ENCODE measurements at places on chromosomes 6 and 20. TPM values are rescaled to one million over a fixed set of nuclear protein-coding genes. Genes with fewer than 3 reads are reported as not detected.

Gene CALHM6
- 1.3 TPM for polyA plus RNA-seq

Gene SALL4
- 2.8 TPM for polyA plus RNA-seq

GRCh38 chr6:158475344-158476302 lies 84.3 kb upstream of the TMEM181 start:
- peak overlapping the region; percentile 43 for H3K27ac ChIP-seq
- no peak overlapping the region for H3K4me3 ChIP-seq
- H3K36me3 ChIP-seq: no peaks in the 10 kb centered on the region
- H3K27me3 ChIP-seq: no peaks in the 10 kb centered on the region
- H3K4me1 ChIP-seq: peaks cover 10% of the 10 kb centered on the region

GRCh38 chr6:15479761-15480160 lies 183.1 kb downstream of the DTNBP1 start:
- DNase-seq: no peak
- no peaks in the 10 kb centered on the region for H3K27me3 ChIP-seq
- no peak overlapping the region for H3K27ac ChIP-seq

- H3K36me3 ChIP-seq: no peaks in the 10 kb centered on the region
- H3K4me1 ChIP-seq: no peaks in the 10 kb centered on the region
- no peak within 1 kb of the TSS for H3K27ac ChIP-seq
- DNase-seq: peak; percentile 42
- H3K27me3 ChIP-seq: peaks cover 26% of the 10 kb centered on the region
- H3K4me3 ChIP-seq: no peak within 1 kb of the TSS
These were observed at the start of gene GPR6 for GRCh38 chr6:109978174-109979032. GPR6 (plus strand) TSS chr6:109978311; CDS start chr6:109979113, 802 bp downstream.

- H3K27me3 ChIP-seq: no peaks in the 10 kb centered on the region
- no peaks in the 10 kb centered on the region for H3K4me1 ChIP-seq
- no peak overlapping the region for H3K27ac ChIP-seq
- no peaks in the 10 kb centered on the region for H3K36me3 ChIP-seq
- no peak overlapping the region for H3K4me3 ChIP-seq
These were observed 6.7 kb downstream of the OPN5 start for GRCh38 chr6:47788498-47788884.

- H3K4me3 ChIP-seq: no peak overlapping the region
- H3K36me3 ChIP-seq: no peaks in the 10 kb centered on the region
- H3K27ac ChIP-seq: no peak overlapping the region
- H3K27me3 ChIP-seq: no peaks in the 10 kb centered on the region
- no peak for DNase-seq
- H3K4me1 ChIP-seq: no peaks in the 10 kb centered on the region
These were observed 31.6 kb upstream of the PXDC1 start for GRCh38 chr6:3782876-3783832.

- H3K4me1 ChIP-seq: no peaks in the 10 kb centered on the region
- no peak overlapping the region for H3K27ac ChIP-seq
- H3K36me3 ChIP-seq: no peaks in the 10 kb centered on the region
- H3K27me3 ChIP-seq: no peaks in the 10 kb centered on the region
- DNase-seq: no peak
These were observed 88.2 kb downstream of the NOL4L start for GRCh38 chr20:32496811-32497533.

DNA sequence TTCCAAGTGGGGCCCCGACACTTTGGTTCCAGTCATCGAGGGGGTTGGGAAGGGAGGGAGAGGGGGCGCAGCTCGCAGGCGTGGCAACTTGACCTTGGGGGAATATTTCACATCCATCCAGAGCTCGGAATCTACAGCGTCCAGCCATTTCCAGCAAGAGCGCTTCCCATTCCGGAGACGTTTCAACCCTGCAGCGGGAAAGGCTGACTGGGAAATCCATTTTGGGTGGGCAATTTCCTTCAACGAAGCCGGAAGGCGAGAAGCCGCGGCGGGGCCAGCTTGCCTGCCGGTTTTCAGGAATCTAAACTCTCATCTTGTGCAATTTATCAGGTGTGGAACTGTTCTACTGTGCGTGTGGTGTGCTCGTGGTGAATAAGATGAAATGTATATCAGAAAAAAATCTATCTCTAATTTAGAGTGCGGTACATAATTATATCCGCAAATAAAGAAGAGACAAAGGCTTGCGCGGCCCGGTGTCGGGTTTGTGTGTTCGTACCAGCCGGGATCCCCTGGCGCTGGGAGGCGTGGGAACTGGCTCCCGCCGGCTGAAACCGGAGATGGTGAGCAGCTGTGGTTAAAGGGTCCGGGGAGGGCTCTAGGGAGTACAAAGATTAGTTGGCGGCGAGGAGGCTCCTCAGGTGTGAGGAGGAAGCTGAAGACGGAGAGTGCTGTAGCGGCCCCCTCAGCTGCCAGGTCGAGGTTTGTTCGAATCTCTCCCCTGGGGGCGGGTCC lies 4.8 kb downstream of the SLC32A1 start:
- no peaks in the 10 kb centered on the region for H3K36me3 ChIP-seq
- no peak overlapping the region for H3K27ac ChIP-seq
- no peaks in the 10 kb centered on the region for H3K27me3 ChIP-seq
- no peak overlapping the region for H3K4me3 ChIP-seq
- DNase-seq: no peak
- no peaks in the 10 kb centered on the region for H3K4me1 ChIP-seq
